Type B pancreatic cell (in vitro differentiated cells): ENCODE measurements at places on chromosomes 2 and 18. TPM values are rescaled to one million over a fixed set of nuclear protein-coding genes. Genes with fewer than 3 reads are reported as not detected.

ACADL gene
- 1.7 and 2.1 TPM in 2 replicates for total RNA-seq

DOK6 gene
- 5.4 and 7.3 TPM in 2 replicates for total RNA-seq

PSMA8 gene
- total RNA-seq = 0.14 TPM in 1 of 2 replicates, not detected in the other

LOXHD1 gene
- not detected in 2 replicates for total RNA-seq

CD302 gene
- 4.2 and 4.7 TPM in 2 replicates for total RNA-seq

TMEM178A gene
- total RNA-seq = 3.1 and 9.3 TPM in 2 replicates
